Activated CD4-positive, alpha-beta T cell treated with anti-CD3 and anti-CD28 coated beads, Interleukin-2, amount 10 ng/mL, durations not matched to agents 7 days and 5 days (primary cell): ENCODE measurements at places on chromosomes 7 and 10. TPM values are rescaled to one million over a fixed set of nuclear protein-coding genes. Genes with fewer than 3 reads are reported as not detected.
A peak's percentile ranks its signal among the peaks of the same experiment; 100 is the strongest.

GRCh38 chr10:100802607-100803006 lies 57.2 kb downstream of the PAX2 start:
- peaks cover 53% of the 10 kb centered on the region for H3K27me3 ChIP-seq
- H3K27ac ChIP-seq: no peak overlapping the region
- no peak overlapping the region for H3K4me3 ChIP-seq
- no peaks in the 10 kb centered on the region for H3K36me3 ChIP-seq
- no peaks in the 10 kb centered on the region for H3K4me1 ChIP-seq

DNA sequence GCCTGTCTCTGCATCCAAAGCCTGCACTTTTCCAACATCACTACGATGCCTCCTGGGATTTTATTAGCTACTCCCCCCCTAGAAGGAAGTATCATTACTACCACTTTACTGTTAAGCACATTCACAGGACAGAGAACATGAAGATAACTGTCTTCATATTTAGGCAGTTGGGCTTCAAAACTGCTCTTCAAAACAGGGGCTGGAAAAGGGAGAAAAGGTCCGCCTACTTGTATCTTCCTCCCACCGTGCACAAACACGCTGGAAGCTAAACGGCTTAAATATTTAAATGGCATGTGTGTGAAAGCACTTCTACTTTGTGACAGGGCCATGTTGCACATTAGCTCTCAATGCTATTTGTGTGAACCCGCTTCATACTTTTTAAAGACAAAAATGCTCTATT lies 999 bp downstream of the ITIH5 start:
- DNase-seq: no peak
- H3K27me3 ChIP-seq: peaks cover 63% of the 10 kb centered on the region
- H3K36me3 ChIP-seq: no peaks in the 10 kb centered on the region
- H3K27ac ChIP-seq: no peak overlapping the region
- peak overlapping the region; percentile 47 for H3K4me3 ChIP-seq

DNA sequence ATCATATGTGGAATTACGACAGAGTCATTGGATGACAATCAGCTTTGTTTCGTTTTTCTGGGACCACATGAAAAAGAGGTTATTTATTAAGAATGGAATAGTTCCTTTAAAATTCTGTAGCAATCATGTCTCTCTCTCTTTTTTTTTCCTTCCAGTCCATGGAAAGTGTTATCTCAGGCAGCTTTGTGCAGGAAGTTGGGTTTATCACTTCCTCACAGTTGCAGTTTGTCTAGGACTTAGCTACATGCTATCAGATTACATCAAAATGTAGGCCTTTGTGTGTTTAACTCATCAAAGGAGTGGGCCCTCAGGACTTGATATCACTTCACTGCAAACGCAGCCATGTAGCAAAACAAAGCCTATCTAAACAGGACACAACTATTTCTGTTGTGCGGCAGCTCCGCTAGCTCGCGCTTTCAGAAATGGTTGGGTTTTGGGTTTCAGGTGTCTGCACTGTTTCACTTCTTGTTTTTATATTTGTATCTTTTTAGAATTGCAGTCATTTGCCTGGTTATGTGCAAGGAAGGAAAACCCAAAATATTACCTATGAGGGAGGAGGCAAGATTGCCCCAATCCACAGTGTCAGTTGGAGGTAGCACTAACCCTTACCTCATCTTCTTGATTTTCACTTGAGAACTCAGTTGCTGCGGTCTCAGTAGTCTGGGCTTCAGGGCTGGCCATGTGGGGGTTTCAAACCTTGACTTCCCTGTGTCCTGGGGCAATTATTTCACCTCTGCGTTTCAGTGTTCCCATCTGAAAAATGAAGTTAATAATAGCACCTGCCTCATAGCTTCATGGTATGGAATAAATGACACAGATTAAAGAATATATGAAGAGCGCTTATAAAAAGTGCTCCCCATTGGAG lies 66.7 kb downstream of the HHEX start:
- H3K27ac ChIP-seq: no peak overlapping the region
- peaks cover 19% of the 10 kb centered on the region for H3K4me1 ChIP-seq
- H3K27me3 ChIP-seq: no peaks in the 10 kb centered on the region
- DNase-seq: no peak
- H3K4me3 ChIP-seq: no peak overlapping the region

GRCh38 chr7:35985126-35985754 lies 167.8 kb upstream of the EEPD1 start:
- no peak overlapping the region for H3K4me3 ChIP-seq
- no peaks in the 10 kb centered on the region for H3K27me3 ChIP-seq
- DNase-seq: peak; percentile 77

DNA sequence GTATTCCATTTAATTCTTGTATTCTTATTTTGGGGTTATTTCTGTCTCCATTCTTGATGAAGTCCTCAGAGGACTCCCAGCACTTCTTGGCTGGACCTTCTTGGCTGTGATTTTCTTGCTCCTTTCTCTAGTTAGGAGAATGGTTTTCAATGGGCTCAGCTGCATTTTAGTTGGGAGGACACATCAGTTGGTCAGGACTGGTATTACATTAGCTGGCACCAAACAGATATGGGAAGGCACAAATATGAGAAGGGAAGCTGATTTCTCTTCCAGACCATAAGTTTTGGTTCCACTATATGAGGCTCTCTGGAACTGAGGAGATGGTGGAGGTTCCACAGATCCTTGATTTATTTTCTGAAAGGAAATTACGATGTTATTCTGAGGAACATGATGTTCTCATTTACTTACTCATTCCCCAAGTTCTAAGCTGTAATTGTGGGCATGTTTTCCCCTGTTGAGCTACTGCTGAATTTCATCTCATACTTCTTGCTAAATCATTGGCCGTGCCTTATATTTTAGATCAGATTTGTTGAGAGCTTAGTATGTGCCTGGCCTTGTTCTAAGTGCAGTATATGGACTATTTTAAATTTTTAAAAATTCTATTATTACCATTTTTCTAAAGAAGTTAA lies 261.0 kb downstream of the THSD7A start:
- no peaks in the 10 kb centered on the region for H3K27me3 ChIP-seq
- DNase-seq: no peak
- no peak overlapping the region for H3K4me3 ChIP-seq

DNA sequence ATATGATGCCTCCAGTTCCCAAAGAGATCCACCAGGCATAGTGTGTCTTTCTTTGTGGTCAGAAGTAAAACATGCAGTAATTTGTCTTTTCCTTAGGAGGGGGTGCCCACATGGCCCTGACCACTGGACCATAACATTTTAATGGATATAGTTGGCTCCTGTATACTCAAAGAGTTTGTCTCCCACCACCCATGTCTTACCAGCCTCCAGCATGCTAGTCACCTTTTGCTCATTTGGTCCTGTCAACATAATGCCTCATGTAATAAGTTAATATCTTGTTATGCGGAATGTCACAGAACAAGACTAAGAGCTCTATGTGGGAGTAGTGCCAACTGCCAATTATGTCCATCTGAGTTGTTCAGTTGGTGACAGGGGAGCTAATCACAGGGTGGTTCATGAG lies 83.4 kb upstream of the IFRD1 start:
- H3K36me3 ChIP-seq: no peaks in the 10 kb centered on the region
- no peak overlapping the region for H3K27ac ChIP-seq
- no peaks in the 10 kb centered on the region for H3K27me3 ChIP-seq
- no peak for DNase-seq

GRCh38 chr7:148962440-148962822 lies 65.9 kb downstream of the PDIA4 start:
- H3K4me3 ChIP-seq: peak overlapping the region; percentile 94
- peaks cover 33% of the 10 kb centered on the region for H3K4me1 ChIP-seq
- peak overlapping the region; percentile 97 for H3K27ac ChIP-seq
- peaks cover 2% of the 10 kb centered on the region for H3K27me3 ChIP-seq
- H3K36me3 ChIP-seq: no peaks in the 10 kb centered on the region
- no peak for DNase-seq

- H3K27ac ChIP-seq: peak overlapping the region; percentile 50
- no peak for DNase-seq
- H3K36me3 ChIP-seq: peaks cover 1% of the 10 kb centered on the region
Observed at GRCh38 chr10:23192712-23193434, 761 bp downstream of the PTF1A start.

- DNase-seq: no peak
- H3K36me3 ChIP-seq: no peaks in the 10 kb centered on the region
- no peaks in the 10 kb centered on the region for H3K4me1 ChIP-seq
- H3K27ac ChIP-seq: no peak overlapping the region
- peaks cover under 1% of the 10 kb centered on the region for H3K27me3 ChIP-seq
Observed at GRCh38 chr7:26515314-26515842, 223.7 kb downstream of the SNX10 start.

- H3K27me3 ChIP-seq: peaks cover 2% of the 10 kb centered on the region
- no peak overlapping the region for H3K4me3 ChIP-seq
- H3K36me3 ChIP-seq: no peaks in the 10 kb centered on the region
- H3K27ac ChIP-seq: no peak overlapping the region
- DNase-seq: no peak
- no peaks in the 10 kb centered on the region for H3K4me1 ChIP-seq
Observed at GRCh38 chr7:69728304-69728703, 130.0 kb downstream of the AUTS2 start.

DNA sequence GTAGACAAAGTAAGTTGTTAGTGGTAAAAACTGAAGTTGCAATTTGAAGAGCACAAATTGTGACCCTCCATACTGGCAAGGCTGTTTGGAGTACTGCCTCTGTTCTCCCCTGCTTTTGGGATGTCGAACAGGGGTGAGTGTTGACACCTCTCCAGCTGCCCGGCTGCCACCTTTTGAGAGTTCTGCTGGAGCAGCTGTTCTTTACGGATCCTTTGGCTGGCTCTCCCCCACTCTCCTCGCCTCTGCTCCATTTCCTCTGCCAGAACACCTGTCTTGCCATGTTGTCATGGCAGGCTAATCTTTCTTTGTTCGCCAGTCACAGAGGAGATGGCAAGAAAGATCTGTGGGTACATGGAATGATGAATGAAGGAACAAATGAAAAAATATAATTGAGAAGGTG lies 34.9 kb downstream of the INSYN2A start:
- H3K27me3 ChIP-seq: no peaks in the 10 kb centered on the region
- no peaks in the 10 kb centered on the region for H3K4me1 ChIP-seq
- no peaks in the 10 kb centered on the region for H3K36me3 ChIP-seq
- no peak overlapping the region for H3K27ac ChIP-seq
- DNase-seq: no peak

GRCh38 chr10:96470116-96470743 lies 43.5 kb downstream of the TLL2 start:
- no peaks in the 10 kb centered on the region for H3K36me3 ChIP-seq
- DNase-seq: peak; percentile 23
- H3K27ac ChIP-seq: no peak overlapping the region
- no peak overlapping the region for H3K4me3 ChIP-seq

DNA sequence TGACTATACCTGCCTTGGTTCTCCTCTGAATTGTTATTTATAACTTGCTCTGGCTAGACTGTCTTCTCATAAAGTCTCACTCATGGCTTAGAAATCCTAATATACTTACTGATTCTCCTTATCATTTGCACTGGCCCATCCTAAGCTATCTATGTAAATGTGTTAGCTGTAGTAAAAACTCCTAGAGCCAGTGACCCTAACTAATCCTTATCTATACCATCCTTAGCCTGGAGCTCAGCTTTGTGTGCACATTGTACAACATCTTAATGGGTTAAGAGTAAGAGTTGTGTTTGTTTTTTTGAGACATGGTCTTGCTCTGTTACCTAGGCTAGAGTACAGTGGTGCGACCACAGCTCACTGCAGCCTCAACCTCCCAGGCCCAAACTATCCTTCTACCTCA lies 40.8 kb downstream of the LAMB4 start:
- peaks cover 3% of the 10 kb centered on the region for H3K27me3 ChIP-seq
- no peaks in the 10 kb centered on the region for H3K36me3 ChIP-seq
- H3K27ac ChIP-seq: no peak overlapping the region
- peaks cover 2% of the 10 kb centered on the region for H3K4me1 ChIP-seq

GRCh38 chr7:44769376-44769775 lies 20.7 kb downstream of the ZMIZ2 start:
- peak overlapping the region; percentile 83 for H3K27ac ChIP-seq
- H3K4me1 ChIP-seq: peaks cover 44% of the 10 kb centered on the region
- H3K27me3 ChIP-seq: no peaks in the 10 kb centered on the region
- H3K36me3 ChIP-seq: peaks cover 19% of the 10 kb centered on the region
- no peak overlapping the region for H3K4me3 ChIP-seq

- peaks cover 24% of the 10 kb centered on the region for H3K36me3 ChIP-seq
- H3K4me3 ChIP-seq: peak overlapping the region; percentile 43
- no peaks in the 10 kb centered on the region for H3K27me3 ChIP-seq
- peaks cover 91% of the 10 kb centered on the region for H3K4me1 ChIP-seq
- DNase-seq: peak; percentile 16
Observed at GRCh38 chr7:50262916-50263690, 41.4 kb upstream of the IKZF1 start.

DNA sequence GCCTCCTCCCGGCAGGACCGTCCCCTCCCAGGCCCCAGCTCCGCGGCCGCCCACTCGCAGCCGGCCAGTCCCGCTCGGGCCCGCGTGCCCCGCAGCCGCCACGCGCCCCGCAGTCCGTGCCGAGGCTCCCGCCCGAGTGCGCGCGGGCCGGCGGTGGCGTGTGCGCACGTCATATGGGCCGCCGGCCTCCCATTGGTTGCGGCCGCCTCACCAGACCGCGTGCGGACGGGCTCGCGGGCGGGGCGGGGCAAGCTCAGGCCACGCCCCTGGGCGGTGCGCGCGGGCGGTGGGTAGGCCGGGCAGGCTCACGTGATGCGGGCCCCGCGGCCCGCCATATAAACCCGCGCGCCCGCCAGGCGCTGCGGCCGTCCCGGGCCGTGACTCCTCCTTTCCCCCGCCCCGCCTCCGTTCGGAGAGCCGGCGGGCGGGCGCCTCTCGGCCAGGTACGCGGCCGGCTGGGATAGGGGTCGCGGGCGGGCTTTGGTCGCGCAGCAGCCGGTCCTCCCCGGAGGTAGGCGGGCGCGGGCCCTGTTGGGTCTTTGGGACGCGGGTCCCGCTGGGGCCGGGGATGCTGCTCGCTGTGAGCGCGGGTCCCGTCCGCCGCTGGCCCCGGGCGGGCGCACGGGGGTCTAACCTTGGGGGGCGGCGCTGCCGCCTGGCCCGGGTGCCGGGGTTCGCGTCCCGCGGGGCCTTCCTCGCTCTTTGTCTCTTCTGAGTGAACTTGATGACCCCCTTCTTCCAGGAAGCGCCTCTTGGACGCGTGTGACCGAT lies at the start of gene INSIG1:
Gene INSIG1 (plus strand): TSS at position 362 of the 771 bp plus-strand sequence. CDS start 408 bp downstream, at position 770.
- peaks cover 30% of the 10 kb centered on the region for H3K36me3 ChIP-seq
- H3K27me3 ChIP-seq: peaks cover 3% of the 10 kb centered on the region

- H3K4me3 ChIP-seq: no peak overlapping the region
- H3K27me3 ChIP-seq: no peaks in the 10 kb centered on the region
- H3K27ac ChIP-seq: no peak overlapping the region
- no peak for DNase-seq
- H3K36me3 ChIP-seq: no peaks in the 10 kb centered on the region
Observed at GRCh38 chr7:147513451-147513850, 1077.1 kb upstream of the C7orf33 start.

- DNase-seq: no peak
- H3K36me3 ChIP-seq: no peaks in the 10 kb centered on the region
- H3K27ac ChIP-seq: peak overlapping the region; percentile 99
- peak overlapping the region; percentile 80 for H3K4me3 ChIP-seq
- H3K4me1 ChIP-seq: peaks cover 26% of the 10 kb centered on the region
- no peaks in the 10 kb centered on the region for H3K27me3 ChIP-seq
Observed at GRCh38 chr10:31031205-31031557, 484 bp downstream of the ZNF438 start.

GRCh38 chr7:150325110-150325611 lies 1.8 kb upstream of the ACTR3C start:
- H3K4me3 ChIP-seq: peak overlapping the region; percentile 97
- peak overlapping the region; percentile 99 for H3K27ac ChIP-seq
- no peaks in the 10 kb centered on the region for H3K27me3 ChIP-seq

DNAJC30 gene
- 9.1 TPM for total RNA-seq

NODAL gene
- total RNA-seq: not detected

SSC4D gene
- 0.32 TPM for total RNA-seq

PDSS1 gene
- 17.6 TPM for total RNA-seq

SEMA4G gene
- total RNA-seq: 1.1 TPM

SPDYE1 gene
- not detected for total RNA-seq

DYDC2 gene
- total RNA-seq: not detected

PDE1C gene
- total RNA-seq: not detected

UTF1 gene
- total RNA-seq: not detected
